ENCODE measurements at places on chromosomes 13 and 19. TPM values are rescaled to one million over a fixed set of nuclear protein-coding genes. Genes with fewer than 3 reads are reported as not detected.
A peak's percentile ranks its signal among the peaks of the same experiment; 100 is the strongest.

GRCh38 chr19:14147797-14148605, 11.6 kb upstream of the ASF1B start:
- no peak overlapping the region for H3K4me3 ChIP-seq
- H3K27ac ChIP-seq = no peak overlapping the region
- no peaks in the 10 kb centered on the region for H3K27me3 ChIP-seq
- H3K36me3 ChIP-seq = no peaks in the 10 kb centered on the region

Gene FOXA3
- 19.0 TPM for total RNA-seq

Gene ADGRE2
- total RNA-seq = 0.23 TPM

Gene ZNF486
- total RNA-seq = 0.79 TPM

DNA sequence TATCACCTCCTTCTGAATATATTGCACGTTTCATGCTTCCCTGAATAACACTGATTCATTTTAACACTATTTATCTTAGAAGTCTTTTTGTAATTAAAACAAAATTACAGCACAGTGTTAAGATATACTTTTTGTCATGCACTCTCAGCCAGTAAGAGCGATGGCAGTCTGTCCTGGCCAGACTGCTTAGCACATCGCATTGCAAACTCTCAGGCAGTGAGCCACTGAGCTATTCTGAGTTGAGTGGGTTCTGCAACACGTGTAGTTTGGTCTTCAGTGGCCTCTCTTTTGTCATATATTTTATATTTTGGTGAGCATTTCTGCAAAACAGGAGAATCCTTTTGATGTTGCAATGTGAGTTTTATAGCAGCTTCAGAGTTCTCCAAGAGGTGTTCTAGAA, 332.1 kb downstream of the HS6ST3 start:
- H3K4me1 ChIP-seq = no peaks in the 10 kb centered on the region
- no peaks in the 10 kb centered on the region for H3K36me3 ChIP-seq
- no peak for DNase-seq
- no peaks in the 10 kb centered on the region for H3K27me3 ChIP-seq
- H3K27ac ChIP-seq = no peak overlapping the region

Gene KLC3
- 7.1 TPM for total RNA-seq

DNA sequence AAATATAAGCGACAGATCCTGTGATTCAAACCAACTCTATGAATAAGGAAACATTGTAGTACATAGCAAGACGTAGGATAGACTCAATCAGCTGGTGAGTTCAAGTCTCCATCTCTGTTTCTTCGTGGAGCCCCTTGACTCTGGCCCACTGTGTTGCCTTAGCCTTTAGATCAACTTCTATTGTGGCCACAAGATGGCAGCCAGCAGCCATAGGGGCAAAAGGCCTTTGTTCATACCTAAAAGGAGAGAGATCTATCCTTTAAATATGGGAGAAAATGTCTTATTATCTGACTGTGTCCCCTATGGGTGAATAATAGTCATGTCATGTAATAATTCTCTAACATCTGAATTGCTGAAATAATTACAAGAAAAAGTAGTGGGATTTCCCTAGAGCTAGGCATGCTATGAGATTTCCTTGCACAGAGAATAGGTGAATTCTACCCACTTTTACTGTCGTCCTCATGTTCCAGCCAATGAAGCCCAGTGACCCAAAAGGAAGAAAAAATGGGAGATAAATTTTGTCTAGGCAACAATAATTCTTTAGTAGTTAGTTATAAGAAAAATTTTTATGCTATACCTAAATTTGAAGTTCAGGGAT, 129.4 kb downstream of the PCDH20 start:
- no peak overlapping the region for H3K27ac ChIP-seq
- no peak overlapping the region for H3K4me3 ChIP-seq
- H3K36me3 ChIP-seq = no peaks in the 10 kb centered on the region
- H3K4me1 ChIP-seq = no peaks in the 10 kb centered on the region
- DNase-seq = peak; percentile 54
- no peaks in the 10 kb centered on the region for H3K27me3 ChIP-seq

GRCh38 chr13:29254626-29255370, 340.7 kb downstream of the SLC7A1 start:
- no peaks in the 10 kb centered on the region for H3K27me3 ChIP-seq
- H3K4me3 ChIP-seq = no peak overlapping the region
- no peaks in the 10 kb centered on the region for H3K4me1 ChIP-seq
- DNase-seq = no peak
- H3K27ac ChIP-seq = no peak overlapping the region

Gene APOE
- total RNA-seq = 1,404 TPM

DNA sequence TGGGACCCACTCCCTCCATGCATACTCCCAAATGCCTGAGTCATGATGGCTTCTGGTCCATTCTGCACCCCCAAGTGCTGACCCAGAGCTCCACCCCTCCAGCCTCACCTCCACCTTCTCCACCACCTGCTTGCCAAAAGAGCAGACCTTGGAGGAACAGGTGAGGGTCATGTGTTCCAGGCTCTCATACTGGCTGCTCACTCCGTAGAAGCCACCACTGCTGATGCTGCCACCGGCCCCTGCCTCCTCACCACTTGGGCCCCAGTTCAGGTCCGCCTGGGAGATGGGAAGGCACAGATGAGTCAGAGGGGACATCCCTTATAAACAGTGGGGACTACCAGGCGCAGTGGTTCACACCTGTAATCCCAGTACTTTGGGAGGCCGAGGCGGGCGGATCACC, 7.9 kb downstream of the CD37 start:
- peak overlapping the region; percentile 5 for H3K27ac ChIP-seq
- no peaks in the 10 kb centered on the region for H3K27me3 ChIP-seq
- DNase-seq = no peak
- no peak overlapping the region for H3K4me3 ChIP-seq
- peaks cover 10% of the 10 kb centered on the region for H3K4me1 ChIP-seq

GRCh38 chr13:93260591-93260990, 34.0 kb downstream of the GPC6 start:
- no peak for DNase-seq
- H3K4me1 ChIP-seq = no peaks in the 10 kb centered on the region
- H3K4me3 ChIP-seq = no peak overlapping the region
- no peaks in the 10 kb centered on the region for H3K27me3 ChIP-seq

Gene PRX
- 2.5 TPM for total RNA-seq

GRCh38 chr13:66927562-66927961, 302.6 kb downstream of the PCDH9 start:
- H3K4me3 ChIP-seq = no peak overlapping the region
- DNase-seq = no peak
- no peaks in the 10 kb centered on the region for H3K4me1 ChIP-seq
- H3K27me3 ChIP-seq = no peaks in the 10 kb centered on the region
- H3K36me3 ChIP-seq = no peaks in the 10 kb centered on the region
- no peak overlapping the region for H3K27ac ChIP-seq

- H3K4me3 ChIP-seq = no peak overlapping the region
- no peak for DNase-seq
- no peaks in the 10 kb centered on the region for H3K36me3 ChIP-seq
- H3K27me3 ChIP-seq = no peaks in the 10 kb centered on the region
- no peak overlapping the region for H3K27ac ChIP-seq
These were observed 16.9 kb downstream of the ZSCAN5C start for GRCh38 chr19:56218961-56219360.

Gene RNF113B
- not detected for total RNA-seq

- H3K36me3 ChIP-seq = no peaks in the 10 kb centered on the region
- no peaks in the 10 kb centered on the region for H3K4me1 ChIP-seq
- H3K27me3 ChIP-seq = no peaks in the 10 kb centered on the region
- H3K27ac ChIP-seq = no peak overlapping the region
These were observed 193.6 kb downstream of the COL4A1 start for GRCh38 chr13:110113284-110113764.

GRCh38 chr19:39832341-39833083, 1.4 kb downstream of the DYRK1B start:
- H3K36me3 ChIP-seq = peaks cover 5% of the 10 kb centered on the region
- peak overlapping the region; percentile 57 for H3K27ac ChIP-seq
- no peaks in the 10 kb centered on the region for H3K27me3 ChIP-seq

GRCh38 chr19:36821758-36822157, 16.4 kb downstream of the ZNF790 start:
- H3K27me3 ChIP-seq = no peaks in the 10 kb centered on the region
- no peak overlapping the region for H3K4me3 ChIP-seq
- H3K36me3 ChIP-seq = no peaks in the 10 kb centered on the region
- no peak overlapping the region for H3K27ac ChIP-seq

Gene PPM1N
- 1.2 TPM for total RNA-seq

- H3K27me3 ChIP-seq = no peaks in the 10 kb centered on the region
- H3K36me3 ChIP-seq = no peaks in the 10 kb centered on the region
- DNase-seq = no peak
These were observed 117.8 kb downstream of the RAB20 start for GRCh38 chr13:110443622-110444225.

Gene RAX2
- not detected for total RNA-seq

DNA sequence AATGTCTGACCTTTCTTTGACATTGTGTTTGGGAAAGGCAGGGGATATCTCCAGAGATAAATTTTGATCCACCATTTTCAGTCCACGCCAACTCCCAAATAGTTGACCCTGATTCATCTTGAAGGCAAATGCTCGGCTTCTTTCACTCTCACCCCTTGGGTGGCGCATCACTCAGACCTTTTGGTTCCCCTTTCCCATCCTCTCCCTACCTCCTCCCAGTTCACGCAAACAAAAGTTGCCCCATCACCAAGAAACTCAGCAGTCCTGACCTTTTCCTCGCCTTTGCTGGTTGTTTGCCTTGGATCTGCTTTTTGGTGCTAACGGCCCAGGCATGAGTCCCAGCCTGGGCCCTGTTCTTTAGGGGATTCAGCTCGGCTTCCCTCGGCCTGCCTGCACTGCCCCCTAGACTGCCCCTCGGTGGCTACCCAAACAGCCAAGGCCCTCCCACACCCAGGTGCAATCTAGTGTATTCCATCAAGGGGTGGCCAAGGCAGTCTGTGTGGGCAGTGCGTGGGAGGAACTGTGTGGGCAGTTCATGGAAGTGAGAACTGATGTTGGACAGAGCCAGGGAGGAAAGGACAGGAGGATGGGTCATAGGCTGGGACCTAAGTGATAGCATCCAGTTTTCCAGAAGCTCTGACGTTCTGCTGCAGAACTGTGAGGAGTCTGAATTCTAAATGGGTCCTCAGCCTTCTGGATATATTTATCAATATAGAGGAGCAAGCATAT, 255.7 kb downstream of the DLEU7 start:
- DNase-seq = no peak
- H3K4me1 ChIP-seq = no peaks in the 10 kb centered on the region
- no peak overlapping the region for H3K4me3 ChIP-seq
- H3K27me3 ChIP-seq = no peaks in the 10 kb centered on the region

Gene ZNF850
- total RNA-seq = 7.2 TPM

- DNase-seq = no peak
- peak overlapping the region; percentile 5 for H3K27ac ChIP-seq
- peaks cover 23% of the 10 kb centered on the region for H3K4me1 ChIP-seq
- H3K4me3 ChIP-seq = no peak overlapping the region
- H3K36me3 ChIP-seq = no peaks in the 10 kb centered on the region
- H3K27me3 ChIP-seq = no peaks in the 10 kb centered on the region
These were observed 382.8 kb downstream of the FOXO1 start for GRCh38 chr13:40283666-40284065.

- peaks cover 51% of the 10 kb centered on the region for H3K4me1 ChIP-seq
- H3K27me3 ChIP-seq = no peaks in the 10 kb centered on the region
- no peak for DNase-seq
- H3K27ac ChIP-seq = no peak overlapping the region
- H3K36me3 ChIP-seq = no peaks in the 10 kb centered on the region
These were observed 15.3 kb downstream of the ATP7B start for GRCh38 chr13:51995677-51996551.

DNA sequence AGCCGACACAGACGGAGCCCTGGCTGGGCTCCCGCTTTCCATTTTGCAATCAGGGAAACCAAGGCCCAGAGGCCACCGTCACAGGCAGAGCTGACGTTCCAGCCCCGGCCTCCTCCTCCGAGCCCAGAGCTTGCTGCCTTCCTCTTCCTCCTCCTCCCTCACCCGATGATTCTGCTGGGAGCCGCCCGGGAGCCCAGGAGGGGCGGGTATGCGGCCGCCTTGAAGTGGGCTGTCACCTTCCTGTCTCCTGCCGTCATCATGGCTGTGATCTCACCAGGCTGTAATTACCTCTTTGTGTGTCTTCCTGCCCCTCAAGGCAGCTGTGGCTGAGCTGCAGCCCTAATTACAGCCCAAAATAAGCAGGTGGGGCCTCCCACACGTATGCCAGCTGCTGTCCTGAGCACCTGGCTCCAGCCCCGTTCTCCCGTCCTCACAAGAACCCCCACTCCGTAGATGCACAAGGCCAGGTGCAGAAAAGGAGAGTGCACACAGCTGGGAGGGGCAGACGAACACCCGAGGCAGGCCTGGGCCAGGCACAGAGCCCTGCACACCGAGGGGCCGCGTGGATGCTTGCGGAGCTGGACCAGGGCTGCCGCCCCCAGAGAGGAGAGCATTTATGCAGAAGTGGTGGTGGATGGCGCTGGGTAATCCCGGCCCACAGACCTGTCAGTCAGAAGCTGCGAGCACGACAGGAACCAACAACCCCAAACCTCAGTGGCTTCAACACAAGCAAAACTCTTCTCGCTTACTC, 4.0 kb downstream of the TPGS1 start:
- H3K36me3 ChIP-seq = 0 out of 2 replicates have a peak, but pooled peaks cover 2% of the 10 kb centered on the region
- no peak overlapping the region for H3K4me3 ChIP-seq
- no peak for DNase-seq
- H3K4me1 ChIP-seq = peaks cover 11% of the 10 kb centered on the region

- no peak overlapping the region for H3K4me3 ChIP-seq
- H3K4me1 ChIP-seq = no peaks in the 10 kb centered on the region
- no peaks in the 10 kb centered on the region for H3K36me3 ChIP-seq
These were observed 88.8 kb downstream of the ZNF429 start for GRCh38 chr19:21593934-21594820.

DNA sequence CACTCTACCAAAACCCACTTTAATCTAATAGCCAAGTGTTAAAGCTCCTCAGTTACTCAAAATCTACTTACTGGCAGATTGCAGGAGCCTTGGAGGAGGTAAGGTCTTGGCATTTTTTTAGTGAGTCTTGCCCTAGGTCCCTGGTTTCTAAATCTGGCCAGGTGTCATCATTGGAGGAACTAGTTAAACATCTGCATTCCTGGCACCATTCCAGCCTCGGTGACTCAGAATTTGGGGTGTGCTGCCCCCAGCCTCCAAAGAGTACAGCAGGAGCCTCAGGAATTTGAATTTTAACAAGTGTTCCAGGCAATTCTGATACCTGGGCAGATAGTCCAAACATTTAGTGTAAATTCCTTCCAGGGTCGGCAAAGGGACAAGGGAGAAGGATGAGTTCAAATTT, 37.4 kb downstream of the KLF5 start:
- H3K4me1 ChIP-seq = peaks cover 17% of the 10 kb centered on the region
- peak; percentile 34 for DNase-seq
- H3K36me3 ChIP-seq = peaks cover 1% of the 10 kb centered on the region
- no peaks in the 10 kb centered on the region for H3K27me3 ChIP-seq

Gene CEACAM20
- 0.16 TPM for total RNA-seq

Gene PEG3
- not detected for total RNA-seq

Gene ZNF730
- total RNA-seq = not detected

Gene SLITRK5
- not detected for total RNA-seq

DNA sequence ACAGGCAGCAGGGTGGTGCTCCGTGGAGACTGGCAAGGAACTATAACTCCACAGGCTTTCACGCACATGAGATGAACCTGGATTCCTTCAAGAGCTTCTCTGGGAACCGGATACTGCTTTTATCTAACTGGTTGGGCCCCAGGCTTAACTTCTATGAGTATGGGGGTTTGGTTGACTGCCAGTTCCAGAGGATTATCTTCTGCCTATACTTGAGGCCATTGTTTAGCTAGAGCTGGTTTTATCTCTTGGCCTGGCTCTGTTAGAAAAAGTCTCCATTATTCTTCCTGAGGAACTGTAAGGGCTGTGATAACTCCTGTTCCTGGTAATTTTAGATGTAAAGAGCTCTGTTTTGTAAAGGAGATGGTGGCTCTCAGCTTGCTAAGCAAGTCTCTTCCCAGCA, 40.9 kb downstream of the ZNF846 start:
- H3K36me3 ChIP-seq = no peaks in the 10 kb centered on the region
- DNase-seq = no peak
- no peaks in the 10 kb centered on the region for H3K4me1 ChIP-seq
- H3K27me3 ChIP-seq = no peaks in the 10 kb centered on the region

Gene CRX
- not detected for total RNA-seq
